Sciatic nerve (tissue), 2 donors: ENCODE measurements at places on chromosomes 2 and 18.

GRCh38 chr2:61045226-61045625 is 20.4 kb upstream of the SANBR start:
- no peak for DNase-seq

DNA sequence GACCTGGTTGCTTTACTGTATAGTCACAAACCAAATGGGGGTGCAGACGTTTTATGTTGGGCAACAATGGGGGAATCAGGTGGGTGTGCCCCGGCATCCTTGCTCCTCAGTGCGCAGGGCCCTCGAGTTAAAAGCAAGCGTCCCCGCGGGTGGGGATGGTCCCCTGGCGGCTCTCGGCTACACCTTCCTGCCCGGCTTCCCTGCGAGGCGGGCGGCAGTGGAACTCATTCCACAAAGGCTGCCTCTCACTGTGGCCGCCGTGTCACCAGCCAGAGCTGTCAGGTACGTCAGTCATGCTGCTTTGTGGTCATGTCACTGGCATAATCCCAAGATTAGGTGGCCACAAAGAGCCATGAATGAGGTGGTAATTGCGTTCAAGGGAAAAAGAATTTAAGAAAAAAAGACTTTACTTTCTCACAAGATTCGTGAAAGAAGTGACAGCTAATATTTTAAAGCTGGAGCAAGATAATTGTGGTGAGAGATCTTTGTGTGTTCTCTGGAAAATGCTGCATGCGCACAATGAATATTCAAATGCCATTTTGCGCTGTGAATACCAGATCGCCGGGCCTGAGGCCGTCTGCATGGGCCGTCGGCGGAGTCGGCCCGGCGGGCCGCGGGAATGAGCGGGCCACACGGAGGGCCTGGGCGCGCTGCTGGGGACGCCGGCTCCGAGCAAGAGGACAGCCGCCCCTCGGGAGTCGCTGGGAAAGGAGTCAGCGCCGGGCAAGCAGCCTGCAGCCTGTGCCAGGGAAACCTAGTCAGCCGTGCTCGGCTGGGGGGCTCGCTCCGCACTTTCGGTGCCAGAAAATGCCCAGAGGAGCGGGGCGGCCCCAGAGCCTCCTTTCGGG is 82.3 kb upstream of the LDLRAD4 start:
- no peak for DNase-seq

DNA sequence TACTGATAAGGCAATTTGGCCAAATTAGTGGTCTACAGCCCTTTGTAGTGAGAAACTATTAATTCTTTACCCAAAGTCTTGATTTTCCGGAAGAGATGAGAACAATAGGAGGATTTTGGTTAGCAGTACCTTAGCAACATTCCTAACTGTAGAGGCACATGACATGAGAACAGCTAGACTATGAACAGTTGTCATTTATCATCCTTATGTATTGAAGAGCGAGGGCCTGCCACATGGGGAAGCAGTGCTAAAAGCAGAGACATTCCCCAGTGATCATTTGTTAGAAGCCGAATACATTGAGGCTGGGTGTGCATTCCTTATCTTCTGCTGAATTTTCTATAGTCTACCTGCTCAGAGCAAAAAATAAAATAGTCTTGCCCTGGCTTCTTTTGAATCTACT is 65.2 kb downstream of the RBBP8 start:
- no peak for DNase-seq

DNA sequence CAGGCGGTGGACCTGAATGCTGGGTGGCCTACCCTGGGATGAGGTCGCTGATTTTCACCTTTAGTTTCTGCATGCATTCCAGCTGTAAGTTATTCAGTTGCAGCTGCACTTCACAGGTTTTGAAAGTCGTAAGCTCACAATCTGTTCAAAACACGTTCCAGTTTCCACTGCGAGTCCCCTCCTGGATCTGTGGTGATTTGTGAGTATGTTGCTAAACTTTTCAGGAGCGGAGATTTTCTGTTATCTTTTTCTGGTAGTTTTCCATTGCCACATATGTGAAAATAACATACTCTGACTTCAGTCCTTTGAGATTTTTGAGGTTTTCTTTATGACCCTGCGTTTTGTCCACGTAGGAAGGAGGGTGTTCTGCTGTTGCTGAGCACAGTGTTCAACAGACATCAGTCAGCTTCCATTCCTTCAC is 102.1 kb downstream of the SNTG2 start:
- DNase-seq = no peak

- no peak for DNase-seq
Measured at GRCh38 chr2:189177251-189177840, 2.2 kb downstream of the COL5A2 start.

- DNase-seq = peak; percentile 83
Measured at GRCh38 chr2:218806346-218806978, 24.5 kb downstream of the CYP27A1 start.

- peak; percentile 41 for DNase-seq
Measured at GRCh38 chr2:1660656-1661640, 83.4 kb downstream of the PXDN start.

GRCh38 chr2:128390991-128391630 is 72.4 kb upstream of the HS6ST1 start:
- DNase-seq = peak; percentile 53

- DNase-seq = no peak
Measured at GRCh38 chr18:12449051-12449785, 41.5 kb downstream of the PRELID3A start.

DNA sequence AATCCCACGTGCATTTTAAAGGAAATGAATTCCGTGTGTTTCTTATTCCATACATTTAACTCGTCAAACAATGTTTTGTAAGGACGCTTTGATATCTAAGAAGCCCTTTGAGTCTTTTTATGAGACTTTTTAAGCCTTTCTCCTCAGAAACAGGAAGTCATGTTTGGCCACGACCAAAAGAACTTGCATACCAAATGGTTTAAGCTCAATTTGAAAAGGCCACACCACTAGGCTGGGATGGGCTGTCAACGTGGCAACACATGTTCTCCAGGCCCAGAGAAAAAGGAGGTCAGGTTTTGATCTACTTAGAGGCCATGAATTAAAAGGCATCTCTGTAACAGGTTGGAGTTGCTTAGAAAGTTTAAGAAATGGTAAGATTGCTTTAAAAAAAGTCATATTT is 441.8 kb downstream of the CMPK2 start:
- DNase-seq = no peak

- DNase-seq = no peak
Measured at GRCh38 chr18:44548291-44549221, 132.1 kb upstream of the SETBP1 start.

DNA sequence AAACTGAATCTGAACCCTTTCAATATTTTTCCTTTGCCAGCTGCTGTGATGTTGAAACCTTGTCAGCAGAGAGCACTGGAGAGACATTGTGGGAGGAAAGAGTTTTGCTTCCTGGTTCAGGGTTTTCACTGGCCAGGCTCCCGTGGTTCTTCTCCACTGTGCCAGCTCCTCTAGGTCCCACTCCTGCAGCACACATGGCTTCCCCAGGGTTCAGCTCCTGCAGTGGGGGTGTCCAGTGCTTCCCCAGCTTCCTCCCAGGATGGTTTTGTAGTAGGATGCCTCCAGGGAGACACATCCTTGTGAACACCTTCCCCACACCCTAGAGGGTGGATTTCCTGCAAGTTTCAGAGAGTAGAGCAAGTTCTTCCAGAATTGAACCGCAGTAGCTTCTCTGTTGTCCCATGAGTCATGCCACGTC is 24.0 kb upstream of the SULT1C3 start:
- DNase-seq = no peak

- no peak for DNase-seq
Measured at GRCh38 chr2:64972426-64972825, 16.8 kb upstream of the SLC1A4 start.

DNA sequence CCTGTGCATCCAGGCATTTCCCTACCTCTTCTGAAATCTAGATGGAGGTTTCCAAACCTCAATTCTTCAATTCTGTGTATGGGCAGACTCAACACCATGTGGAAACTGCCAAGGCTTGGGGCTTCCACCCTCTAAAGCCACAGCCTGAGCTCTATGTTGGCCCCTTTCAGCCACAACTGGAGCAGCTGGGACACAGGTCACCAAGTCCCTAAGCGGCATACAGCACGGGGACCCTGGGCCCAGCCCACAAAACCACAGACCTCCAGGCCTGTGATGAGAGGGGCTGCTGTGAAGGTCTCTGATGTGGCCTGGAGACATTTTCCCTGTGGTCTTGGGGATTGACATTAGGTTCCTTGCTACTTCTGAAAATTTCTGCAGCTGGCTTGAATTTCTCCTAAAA is 255.4 kb downstream of the TDRD15 start:
- no peak for DNase-seq

DNA sequence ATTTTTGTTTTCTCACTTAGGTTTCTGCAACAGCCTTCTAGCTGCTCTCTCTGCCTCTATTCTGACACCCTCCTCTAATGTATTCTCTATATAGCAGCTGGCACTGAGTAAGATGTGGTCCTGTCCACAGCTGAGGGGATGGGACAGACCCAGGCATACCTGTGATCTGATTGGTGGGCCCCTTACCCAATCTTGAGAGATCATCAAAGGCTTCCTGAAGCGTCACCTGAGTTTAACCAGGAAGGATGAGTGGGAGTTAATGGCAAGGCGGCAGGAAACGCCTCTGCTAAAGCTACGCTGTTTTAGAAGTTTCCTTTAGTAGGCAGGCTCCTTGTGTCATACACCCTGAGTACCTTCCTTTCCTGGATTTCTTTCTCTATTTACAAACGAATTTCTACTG is 5.7 kb upstream of the TET3 start:
- no peak for DNase-seq

- DNase-seq = no peak
Measured at GRCh38 chr2:20662308-20662937, 4.5 kb upstream of the GDF7 start.

DNA sequence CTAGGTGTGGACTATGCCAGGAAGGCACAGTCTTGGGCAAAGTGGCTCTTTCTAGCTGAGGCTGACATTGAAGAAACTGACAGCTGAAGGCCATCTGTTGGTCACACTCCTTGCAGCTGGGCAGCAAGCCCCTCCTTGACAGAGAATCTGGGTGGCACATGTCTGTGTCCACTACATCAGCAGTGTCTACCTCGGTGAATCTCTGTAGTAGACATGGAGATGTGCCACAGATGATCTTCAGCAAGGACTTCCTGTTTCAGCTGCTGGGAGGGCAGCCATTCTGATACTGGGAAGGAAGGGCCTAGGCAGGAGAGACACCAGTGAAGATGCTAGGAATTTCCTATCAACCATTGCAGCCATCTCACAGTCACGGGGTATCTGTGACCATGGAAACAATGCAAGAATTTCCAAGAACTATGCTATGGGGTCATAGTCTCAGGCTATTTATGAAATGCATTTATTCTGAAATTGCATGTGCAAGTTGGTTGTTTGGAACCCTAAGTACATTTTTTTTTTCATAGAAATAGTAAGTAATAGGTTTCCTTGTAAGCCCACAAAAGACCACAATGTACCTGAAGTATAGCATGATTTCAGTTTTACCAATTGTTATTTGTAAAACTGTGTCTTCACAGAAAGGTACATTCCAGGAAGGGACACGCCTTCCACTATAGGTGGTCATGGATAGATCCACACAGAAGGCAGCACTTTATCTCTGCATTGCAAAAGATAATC is 63.8 kb upstream of the DARS1 start:
- no peak for DNase-seq

DNA sequence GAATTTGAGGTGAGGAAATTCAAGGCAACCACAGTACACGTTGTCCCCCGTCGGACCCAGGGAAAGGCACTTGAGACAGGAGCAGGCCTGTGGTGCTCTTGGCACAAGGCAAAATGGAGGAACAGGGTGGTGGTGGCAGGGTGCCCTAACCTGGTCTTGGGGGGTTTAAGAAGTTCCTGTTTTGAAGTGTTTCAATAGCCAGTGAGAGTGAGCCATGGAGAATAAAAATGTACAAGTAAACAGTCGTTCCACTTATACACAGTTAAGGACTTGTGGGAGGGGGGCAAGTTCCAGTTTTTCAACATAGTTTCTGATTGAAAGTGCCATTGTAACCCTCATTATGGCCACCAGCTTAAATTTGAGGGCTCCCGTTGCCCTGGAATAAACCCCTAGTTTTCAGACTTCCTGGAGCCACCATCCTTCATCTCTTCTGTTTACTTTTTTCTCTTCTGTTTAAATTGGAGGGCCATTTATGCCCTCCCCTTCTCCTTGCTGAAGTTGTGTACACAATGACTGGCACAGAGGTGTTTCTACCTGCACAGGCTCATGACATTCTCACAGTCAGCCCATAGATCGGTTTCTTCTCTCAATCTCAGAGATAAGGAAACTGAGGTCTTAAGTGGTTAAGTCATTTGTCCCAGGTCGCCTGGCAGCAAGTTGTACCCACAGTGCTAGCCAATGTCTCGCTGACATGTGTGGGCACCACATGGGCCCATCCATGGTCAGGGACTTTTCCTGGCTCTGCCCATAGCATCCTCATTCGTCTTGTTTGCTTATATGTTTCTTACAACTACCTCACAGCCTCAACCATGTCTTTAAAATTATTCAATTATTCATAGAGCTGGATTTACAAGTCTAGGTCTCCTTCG is 66.0 kb upstream of the ST3GAL5 start:
- no peak for DNase-seq

- DNase-seq = no peak
Measured at GRCh38 chr2:137117385-137117784, 352.0 kb downstream of the THSD7B start.

DNA sequence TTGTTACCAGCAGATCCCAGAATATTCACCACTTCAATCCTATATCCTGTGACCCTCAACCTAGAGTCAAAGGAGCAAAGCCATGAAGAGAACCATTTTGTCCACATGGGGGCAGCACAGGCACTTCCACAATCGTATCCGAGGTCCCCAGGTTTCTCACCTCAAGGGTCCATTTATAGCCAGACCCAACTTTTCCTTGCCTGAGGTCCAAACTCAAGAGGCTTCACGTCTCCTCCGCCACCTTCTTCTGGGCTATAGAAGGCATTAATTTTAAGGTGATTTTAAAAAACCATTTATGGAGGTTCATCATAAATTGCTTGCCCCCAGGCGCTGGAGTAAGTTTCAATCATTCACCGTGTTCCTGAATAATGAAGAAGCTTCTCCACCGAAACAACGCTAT is 111.6 kb upstream of the NABP1 start:
- DNase-seq = peak; percentile 74

DNA sequence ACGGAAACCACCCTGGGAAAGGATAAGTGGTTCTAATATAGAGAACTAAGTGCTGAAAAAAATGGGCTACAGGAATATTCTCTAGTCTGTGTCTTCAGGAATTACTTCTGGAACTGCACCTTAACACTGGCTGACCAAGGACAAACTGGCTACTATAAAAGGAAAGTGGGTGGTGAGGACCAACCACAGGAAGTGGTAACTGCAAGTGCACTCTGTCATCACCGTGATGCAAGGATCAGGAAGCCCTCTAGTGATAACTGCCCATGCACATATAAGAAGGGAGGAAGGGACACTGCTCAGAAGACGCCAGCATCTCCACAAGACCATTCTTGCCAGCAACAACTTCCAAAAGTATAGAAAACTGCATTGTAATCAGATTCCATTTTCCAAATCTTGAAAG is 424.4 kb upstream of the RGPD4 start:
- no peak for DNase-seq

- DNase-seq = no peak
Measured at GRCh38 chr18:58525517-58525916, 103.4 kb downstream of the ALPK2 start.

GRCh38 chr2:222878301-222878876 is 17.6 kb downstream of the ACSL3 start:
- no peak for DNase-seq

GRCh38 chr2:29335396-29335795 is 220.2 kb downstream of the CLIP4 start:
- no peak for DNase-seq
